ENCODE measurements at places on chromosomes 7 and 10.
A peak's percentile ranks its signal among the peaks of the same experiment; 100 is the strongest.

GRCh38 chr10:74056050-74056818 lies 58.3 kb downstream of the VCL start:
- DNase-seq = peak; percentile 89

DNA sequence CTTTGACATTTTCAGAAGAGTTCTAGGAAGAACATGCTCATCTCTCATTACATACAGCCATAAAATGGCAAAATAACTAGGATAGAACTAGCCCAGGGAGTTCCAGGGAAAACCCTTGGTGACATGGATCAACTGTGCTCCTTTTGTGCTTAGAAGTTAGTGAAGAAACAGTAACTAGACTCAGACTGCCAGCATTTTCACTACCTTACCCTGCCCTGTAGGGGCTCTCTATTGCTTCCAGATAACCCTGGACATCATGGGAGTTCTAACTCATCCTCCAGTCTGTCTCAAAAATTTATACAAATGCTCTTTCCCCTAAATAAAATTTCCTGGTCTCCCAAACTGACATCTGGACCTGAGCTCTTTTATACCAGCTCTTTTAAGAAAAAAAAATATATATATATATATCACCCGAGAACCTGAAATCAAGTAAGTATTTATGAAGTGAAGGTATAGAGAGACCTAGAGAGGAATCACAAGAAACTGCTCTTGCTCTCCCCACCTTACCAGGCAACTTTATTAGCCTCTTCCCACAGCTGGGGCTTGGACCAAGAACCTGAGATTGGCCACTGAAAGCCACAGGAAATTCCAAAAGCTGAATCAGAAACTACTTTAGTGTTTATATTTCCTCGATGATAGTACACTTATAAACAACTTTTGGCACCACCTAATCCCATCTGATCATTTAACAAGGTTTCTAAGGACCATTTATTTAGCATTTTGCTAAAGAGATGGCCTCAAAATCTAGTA lies 101.4 kb downstream of the RELN start:
- DNase-seq = no peak

DNA sequence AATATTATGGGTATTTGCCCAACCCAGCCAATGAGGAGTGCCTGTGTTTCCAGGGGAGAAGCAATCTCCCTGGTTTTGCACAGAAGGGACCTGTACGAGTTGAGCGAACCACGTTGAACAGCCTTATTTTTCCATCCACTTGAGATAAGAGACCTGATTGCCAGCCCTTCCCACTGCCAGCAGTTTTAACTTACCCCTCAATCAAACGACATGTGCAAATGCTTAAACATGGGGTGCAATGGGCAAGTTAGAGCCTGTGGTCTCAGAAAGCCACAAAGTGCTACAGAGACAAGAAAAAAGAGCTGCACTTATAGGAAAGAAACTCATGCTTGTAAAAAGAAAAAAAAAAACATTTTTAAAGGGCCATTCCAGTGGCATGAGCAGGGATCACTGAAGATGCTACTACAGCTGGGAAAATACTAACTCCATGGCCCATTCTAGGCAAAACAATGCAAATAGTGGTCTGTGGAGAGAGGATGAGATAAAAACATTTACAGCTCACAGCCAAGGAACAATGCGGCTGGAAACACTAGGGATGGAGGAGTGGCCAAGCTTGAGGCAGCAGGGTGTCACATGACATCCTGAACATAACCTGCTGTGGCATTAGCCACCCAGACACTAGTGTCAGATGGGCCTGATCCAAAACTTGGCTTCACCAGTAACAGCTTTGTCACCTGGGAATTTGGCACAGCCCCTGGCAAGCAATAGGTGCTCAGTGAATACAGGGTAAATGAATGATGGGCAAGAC lies 162.8 kb downstream of the ELMO1 start:
- no peak for DNase-seq

DNA sequence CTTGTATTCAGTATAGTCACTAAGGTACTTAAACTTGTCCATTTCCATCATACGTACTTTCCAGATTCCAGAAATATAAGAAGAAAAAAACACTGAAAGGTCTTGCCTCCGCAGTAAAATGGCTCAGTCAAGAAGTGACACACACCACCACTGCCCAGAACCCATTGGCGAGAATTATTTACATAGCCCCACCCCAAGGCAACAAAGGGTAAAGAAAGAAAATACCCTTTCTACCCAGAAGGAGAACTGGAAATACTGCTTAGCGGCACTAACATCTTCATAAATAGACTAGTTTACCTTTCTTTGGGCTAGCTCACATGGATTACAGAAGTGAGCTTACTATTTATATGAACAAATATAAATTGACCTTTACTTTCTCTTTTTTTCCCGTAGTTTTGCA lies 194.0 kb downstream of the PPP1R9A start:
- no peak for DNase-seq

GRCh38 chr7:103525937-103526336 lies 79.9 kb upstream of the SLC26A5 start:
- DNase-seq = no peak

DNA sequence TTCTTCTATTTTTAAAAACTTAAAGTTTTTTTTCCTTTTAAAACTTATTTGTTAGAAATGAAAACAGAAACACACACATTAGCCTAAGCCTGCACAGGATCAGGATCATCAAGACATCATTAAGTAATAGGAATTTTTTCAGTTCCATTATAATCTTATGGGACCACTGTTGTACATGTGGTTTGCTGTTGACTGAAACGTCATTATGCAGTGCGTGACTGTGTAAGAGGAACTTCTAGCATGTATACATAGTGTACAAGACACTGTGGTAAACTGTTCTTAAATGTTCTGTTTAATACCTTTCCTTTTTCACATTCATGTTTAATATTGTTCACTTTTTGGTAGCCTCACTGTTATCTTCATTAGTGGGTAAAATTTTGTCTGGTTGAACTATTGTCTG lies 12.1 kb downstream of the ENTPD7 start:
- DNase-seq = no peak

- DNase-seq = no peak
Observed at GRCh38 chr10:10551596-10552301, 465.9 kb upstream of the CELF2 start.

DNA sequence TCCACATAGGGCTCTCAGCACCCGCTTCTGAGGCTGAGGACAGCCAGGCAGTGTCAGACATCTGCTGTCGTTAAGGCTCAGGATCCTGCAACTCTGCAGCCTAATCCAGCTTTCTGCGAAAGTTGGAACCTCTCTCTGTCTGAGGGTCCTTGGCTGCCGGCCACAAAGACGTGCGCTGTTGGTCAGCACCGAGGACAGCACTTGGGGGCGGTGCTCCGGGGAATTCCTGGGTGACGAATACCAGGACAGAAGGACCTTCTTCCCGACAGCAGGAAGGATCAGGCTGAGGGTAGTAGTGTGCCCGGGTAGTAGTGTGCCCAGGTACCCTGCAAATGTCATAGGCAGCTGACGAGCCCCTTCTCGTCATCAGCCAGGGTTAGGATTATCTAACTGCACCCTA lies 16.0 kb upstream of the RASGEF1A start:
- DNase-seq = no peak

DNA sequence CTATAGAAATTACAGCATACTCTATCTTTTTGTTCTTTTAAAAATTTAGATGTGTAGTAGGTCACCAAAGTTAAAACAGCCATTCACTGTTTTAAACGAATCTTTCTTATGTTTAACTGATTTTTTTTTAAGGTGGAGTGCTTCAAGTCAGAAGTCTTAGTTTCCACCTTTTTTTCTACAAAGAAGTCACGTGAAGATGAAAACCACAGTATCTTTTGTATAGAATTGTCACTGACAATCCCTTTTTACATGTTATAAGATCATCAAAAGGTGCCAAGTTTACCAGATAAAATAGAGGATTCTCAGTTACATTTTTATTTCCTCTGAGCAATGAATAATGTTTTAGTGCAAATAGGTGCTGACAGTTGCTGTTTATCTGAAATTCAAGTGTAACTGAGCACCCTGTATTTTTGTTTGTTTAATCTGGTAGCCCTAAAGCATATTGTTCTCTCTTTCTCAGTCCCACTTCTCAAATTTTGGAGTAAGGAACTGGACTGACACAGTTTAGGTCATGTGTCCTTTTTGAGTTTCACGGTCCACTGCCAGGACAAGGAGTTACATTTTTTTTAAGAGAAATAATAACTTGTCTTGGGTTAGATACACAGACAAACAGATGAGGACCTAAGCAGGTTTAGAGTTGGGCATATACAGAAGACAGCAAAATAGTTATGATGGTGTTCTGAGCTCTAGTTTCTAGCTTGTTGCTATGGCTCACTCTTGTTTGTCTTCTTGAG lies 233.2 kb upstream of the MBL2 start:
- DNase-seq = no peak

GRCh38 chr7:37208528-37208927 lies 240.1 kb downstream of the ELMO1 start:
- peak; percentile 38 for DNase-seq

DNA sequence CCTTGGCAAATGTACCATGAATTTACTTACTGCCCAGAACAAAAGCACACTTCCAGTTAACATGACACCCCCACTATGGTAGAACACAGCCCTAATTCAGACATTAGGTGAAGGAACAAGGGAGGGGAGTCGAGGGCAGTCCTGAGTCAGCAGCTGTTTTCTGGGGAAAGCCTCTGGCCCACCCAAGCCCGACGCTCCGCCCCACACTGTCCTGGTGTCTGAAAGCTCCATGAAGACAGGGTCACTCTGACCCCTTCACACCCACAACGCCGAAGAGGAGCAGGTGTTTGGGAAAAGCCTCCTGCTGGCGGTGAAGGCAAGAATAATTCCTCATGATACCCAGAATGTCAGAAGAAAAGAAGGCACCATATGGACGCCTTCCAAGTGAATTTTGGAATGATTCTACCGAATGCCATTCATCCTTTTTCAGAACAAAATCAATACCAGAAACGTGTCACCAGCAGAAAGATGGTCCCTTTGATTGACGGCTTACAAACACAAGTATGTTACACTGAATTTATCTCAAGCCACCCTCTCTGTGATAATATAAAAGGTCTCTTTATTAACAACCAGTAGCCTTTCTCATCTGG lies 172.1 kb downstream of the DIP2C start:
- DNase-seq = no peak

DNA sequence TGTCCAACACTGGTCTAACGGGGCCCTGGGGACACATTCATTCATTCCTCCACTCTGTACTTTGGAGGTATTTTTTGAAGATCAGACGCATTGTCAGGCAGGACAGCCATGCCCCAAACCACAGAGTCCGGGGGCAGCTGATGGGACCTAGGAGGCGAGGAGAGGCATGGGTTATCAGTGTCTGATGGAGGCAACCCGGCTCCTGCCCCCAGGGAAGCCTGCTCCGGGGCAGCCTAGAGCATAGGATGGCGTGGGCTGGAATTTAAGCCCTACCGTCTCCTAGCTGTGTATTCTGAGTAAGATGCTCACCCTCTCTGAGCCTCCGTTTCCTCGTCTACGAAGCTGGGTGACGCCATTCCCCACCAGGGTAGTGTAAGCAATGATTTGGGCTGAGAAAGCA lies 55.4 kb upstream of the ELN start:
- no peak for DNase-seq

DNA sequence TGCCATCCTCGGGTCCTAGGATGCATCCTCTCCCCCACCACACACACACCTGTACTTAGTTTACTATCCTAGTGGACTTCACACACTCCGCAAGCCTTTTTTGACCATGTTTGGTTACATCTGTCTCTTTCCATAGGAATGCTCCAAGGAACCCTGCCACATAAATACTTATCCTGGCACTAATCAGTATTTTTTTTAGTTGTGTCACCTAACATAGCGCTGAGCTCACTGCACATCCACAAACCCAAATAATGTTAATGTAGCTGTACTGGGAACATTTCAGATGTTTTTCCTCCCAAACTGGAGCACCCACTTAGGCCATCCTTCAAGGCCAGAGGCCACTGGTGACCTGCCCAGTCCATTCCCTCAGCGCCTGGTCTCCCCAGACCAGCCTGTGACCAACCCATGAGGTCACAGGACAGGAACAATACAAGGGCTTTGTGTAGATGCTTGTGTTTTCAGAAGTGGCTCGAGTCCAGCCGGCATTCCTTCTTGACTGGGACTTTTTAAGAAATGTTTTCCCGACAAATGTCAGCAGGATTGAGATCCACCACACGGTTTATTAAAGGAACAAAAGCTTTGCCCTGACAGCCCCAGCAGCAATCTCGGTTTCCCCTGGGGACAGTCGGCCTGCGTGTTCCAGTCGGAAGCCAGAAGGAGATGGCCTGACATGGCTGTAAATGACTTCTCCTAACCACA lies 181.4 kb downstream of the JCAD start:
- no peak for DNase-seq

DNA sequence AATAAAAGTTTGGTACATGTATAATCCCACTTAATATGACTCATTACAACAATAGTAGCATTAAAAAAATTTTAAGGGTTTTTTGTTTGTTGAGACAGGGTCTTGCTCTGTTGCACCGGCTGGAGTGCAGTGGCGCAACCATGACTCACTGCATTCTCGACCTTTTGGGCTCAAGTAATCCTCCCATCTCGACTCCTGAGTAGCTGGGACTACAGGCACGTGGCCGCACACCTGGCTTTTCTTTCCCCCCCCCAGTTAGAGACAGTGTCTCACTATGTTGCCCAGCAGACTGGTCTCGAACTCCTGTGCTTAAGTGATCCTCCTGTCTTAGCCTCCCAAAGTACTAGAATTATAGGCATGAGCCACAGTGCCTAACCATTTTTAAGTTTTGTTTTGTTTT lies 40.7 kb downstream of the KMT2C start:
- peak; percentile 62 for DNase-seq

DNA sequence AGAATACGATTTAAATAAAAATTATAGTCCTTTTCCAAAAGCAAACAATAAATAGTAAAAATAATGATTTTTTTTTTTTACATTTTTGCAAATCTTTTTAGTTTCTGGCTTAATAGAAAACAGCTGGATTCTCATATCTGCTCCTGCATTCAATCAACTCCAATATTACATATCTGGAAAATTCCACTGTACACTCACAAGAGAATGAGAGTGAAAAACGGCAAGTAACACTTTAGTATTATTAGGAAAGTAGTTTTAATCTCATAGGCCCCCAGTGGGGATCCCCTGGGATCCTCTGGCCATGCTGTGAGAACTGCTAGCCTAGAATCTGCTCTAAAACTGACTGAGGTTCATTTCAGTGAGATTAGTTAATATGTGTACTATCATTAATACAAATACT lies 128.6 kb upstream of the LRRN3 start:
- DNase-seq = no peak

DNA sequence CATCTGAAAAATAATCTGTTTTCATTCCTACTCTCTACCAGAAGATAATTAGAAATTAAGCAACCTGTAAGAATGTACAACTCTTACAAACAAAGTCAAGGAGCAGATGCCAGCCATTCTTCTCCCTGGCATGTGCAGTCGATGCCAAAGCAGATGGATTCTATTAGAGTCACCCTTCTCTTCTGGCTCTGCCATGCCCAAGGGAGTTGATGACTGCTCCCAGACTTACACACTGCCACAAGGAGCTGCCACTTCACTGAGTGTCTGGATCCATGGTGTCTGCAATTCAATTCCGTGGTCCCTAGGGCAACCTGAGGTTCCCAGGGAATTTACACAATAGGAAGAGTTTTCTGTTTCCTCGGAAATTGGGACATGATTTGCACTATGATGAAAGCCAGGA lies 89.1 kb upstream of the IFRD1 start:
- DNase-seq = no peak
